Astrocyte (in vitro differentiated cells and primary cell): ENCODE measurements at places on chromosomes 6 and 20. TPM values are rescaled to one million over a fixed set of nuclear protein-coding genes. Genes with fewer than 3 reads are reported as not detected.

The SLC52A3 gene
- 0.09 TPM in 1 of 2 replicates, not detected in the other for total RNA-seq

DNA sequence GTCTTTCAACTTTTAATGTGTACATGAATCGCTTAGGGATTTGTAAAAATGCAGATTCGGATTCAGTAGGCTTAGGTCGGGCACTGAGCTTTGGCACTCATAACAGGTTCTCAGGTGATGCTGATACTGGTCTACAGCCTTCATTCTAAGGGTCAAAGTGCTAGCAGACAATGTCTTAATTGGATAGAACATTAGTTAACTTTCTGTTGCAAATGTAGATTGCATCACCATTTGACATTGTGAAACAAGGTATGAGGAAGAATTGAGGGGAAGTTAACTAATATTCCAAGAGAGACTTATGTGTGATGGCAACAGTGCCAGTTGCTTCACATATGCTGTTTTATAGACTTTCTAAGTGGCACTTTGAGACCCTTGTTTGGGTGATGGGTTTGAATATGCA is 86.9 kb downstream of the MLIP start:
- DNase-seq = no peak

DNA sequence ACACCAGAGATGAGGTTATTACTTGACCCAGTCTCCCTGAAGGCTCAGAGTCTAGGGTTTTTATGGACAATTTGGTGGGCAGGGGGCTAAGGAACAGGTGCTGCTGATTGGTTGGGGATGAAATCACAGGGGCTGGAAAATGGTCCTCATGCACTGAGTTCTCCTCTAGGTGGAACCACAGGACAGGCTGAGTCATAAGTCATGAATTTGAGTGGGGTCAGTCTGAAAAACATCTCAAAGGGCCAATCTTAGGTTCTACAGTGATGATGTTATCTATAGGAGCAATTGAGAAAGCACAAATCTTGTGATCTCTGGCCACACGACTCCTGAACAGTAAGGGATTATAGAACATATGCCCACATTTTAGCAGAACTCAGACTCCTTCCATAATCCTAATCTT is 5.9 kb upstream of the MRS2 start:
- no peak for DNase-seq

DNA sequence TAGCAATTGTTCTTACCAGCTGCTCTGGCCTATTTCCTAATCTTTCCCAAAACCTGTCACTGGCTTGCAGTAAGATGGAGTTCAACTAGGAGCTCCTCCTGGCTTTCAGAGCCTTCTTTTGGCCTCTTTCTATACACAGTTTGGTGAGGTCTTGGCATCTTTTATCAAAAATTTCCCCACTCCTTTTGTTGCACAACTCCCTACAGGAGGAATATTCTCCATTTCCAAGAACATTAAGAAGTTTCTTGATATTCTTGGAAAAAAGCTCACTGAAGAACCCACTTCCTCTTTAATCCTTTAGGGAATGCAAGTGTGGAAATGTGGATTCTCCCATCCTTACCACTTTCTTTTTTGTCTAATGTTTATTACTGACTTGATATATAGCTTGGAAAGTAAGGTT is 171.3 kb upstream of the KCNK16 start:
- no peak for DNase-seq

The RHAG gene
- not detected in 2 replicates for total RNA-seq

The COQ3 gene
- total RNA-seq = 3.7 and 5.0 TPM in 2 replicates

The ZC3H12D gene
- total RNA-seq = 0.05 and 0.10 TPM in 2 replicates

GRCh38 chr6:134426623-134427022 is 108.7 kb upstream of the SGK1 start:
- no peak for DNase-seq

The CLDN20 gene
- total RNA-seq = not detected in 2 replicates

DNA sequence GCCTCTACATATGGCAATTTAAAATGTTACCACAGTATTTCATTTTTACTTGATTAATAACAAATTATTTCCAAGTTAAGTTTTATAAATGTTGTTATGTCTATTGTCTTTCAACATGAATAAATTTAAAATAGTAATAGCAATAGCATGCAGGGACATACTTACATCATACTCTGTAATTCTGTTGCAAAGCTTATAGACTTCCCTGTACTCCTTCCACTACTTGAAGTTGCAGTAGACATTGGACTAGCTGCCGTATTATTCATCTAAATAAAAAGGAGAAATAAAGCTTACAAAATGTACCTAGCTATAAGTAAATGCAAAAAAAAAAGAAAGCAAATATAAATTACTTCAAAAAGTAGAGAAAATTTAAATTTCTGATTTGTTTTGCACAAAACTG is 12.7 kb downstream of the SUPT3H start:
- no peak for DNase-seq

DNA sequence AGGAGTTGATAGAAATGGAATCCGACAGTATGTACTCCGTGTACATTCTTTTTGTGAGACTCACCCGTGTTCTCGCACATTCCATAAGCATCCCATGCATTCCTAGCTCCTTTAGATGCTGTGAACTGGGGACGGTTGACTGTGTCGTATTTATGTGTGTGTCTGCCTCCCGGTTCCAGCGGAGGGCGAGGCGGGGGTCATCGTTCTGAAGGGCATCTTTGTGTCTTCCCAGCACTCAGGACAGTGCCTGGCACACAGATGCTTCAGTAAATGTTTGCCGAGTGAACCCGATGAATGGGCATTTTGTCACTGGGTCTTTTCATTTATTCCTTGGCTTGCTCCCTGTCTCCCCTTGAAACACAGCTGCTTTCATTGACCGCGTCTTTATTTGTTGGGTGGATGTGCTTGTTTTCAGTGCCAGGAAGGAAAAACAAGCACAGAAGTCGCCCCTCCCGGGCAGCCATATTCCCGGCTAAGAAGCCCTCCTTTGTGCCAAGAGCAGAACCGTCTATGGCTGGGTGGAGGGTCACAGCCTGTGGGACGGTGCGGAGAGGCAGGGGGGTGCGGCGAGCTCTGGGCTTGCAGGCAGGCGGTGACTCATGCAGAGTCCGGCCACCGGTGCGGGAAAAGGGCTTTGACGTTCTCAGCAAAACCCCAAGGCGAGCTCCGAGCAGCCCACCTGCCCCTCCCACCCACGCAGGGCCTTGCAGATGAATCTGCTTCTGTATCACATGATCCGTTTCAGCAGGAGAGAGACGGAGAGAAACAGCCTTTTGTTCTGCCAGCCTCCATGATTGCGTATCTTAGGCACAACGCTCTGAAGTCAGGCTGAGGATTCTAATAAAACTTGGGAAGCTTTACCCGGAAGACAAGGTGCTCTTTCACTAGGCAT is 11.2 kb upstream of the PSMG4 start:
- peak; percentile 97 for DNase-seq

The KIF3B gene
- total RNA-seq = 27.9 and 28.5 TPM in 2 replicates

The SEC63 gene
- 161 and 179 TPM in 2 replicates for total RNA-seq

The TNFRSF6B gene
- total RNA-seq = 2.0 and 2.8 TPM in 2 replicates

DNA sequence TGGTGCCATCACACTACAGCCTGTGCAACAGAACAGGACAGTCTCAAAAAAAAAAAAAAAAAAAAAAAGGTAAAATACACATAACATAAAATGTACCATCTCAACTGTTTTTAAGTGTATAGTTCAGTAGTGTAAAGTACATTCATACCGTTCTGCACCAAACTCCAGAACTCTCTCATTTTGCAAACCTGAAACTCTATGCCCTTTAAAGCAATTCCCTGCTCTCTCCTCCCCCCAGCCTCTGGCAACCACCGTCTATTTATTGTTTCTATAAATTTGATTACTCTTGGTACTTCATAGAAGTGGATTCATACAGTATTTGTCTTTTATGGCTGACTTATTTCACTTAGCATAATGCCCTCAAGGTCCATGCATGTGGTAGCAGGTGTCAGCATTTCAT is 12.9 kb downstream of the RIPOR2 start:
- no peak for DNase-seq
